Activated T-cell treated with anti-CD3 and anti-CD28 coated beads, Interleukin-2, amount 50 U/mL, for 4 hours (primary cell): ENCODE measurements at places on chromosomes 1 and 21. TPM values are rescaled to one million over a fixed set of nuclear protein-coding genes. Genes with fewer than 3 reads are reported as not detected.

The ADAMTS4 gene
- 1.1 TPM for total RNA-seq

The RPTN gene
- total RNA-seq, result not detected

The FBLIM1 gene
- total RNA-seq, result 0.16 TPM

The USH2A gene
- total RNA-seq, result not detected

The PEX10 gene
- 23.6 TPM for total RNA-seq

The CCDC30 gene
- total RNA-seq, result 0.22 TPM

The CASQ2 gene
- total RNA-seq, result not detected

The C1orf50 gene
- 4.5 TPM for total RNA-seq

The TRIM67 gene
- not detected for total RNA-seq

The C4BPA gene
- 0.41 TPM for total RNA-seq

The C1orf116 gene
- 0.08 TPM for total RNA-seq

The SPRR2B gene
- total RNA-seq, result not detected

The ELOVL1 gene
- total RNA-seq, result 92.8 TPM

The AGT gene
- 0.68 TPM for total RNA-seq

The KCNA3 gene
- 23.8 TPM for total RNA-seq

The FLG gene
- not detected for total RNA-seq
